ENCODE measurements at places on chromosomes 7 and 10.
A peak's percentile ranks its signal among the peaks of the same experiment; 100 is the strongest.

GRCh38 chr10:13528875-13529713, at the start of gene BEND7:
Gene BEND7 (minus strand): TSS chr10:13529014. CDS start chr10:13528533, 481 bp downstream.
- H3K4me1 ChIP-seq = peaks cover 7% of the 10 kb centered on the region
- no peak for DNase-seq
- no peak within 1 kb of the TSS for H3K27ac ChIP-seq
- H3K36me3 ChIP-seq = no peaks in the 10 kb centered on the region
- peaks cover 64% of the 10 kb centered on the region for H3K27me3 ChIP-seq

DNA sequence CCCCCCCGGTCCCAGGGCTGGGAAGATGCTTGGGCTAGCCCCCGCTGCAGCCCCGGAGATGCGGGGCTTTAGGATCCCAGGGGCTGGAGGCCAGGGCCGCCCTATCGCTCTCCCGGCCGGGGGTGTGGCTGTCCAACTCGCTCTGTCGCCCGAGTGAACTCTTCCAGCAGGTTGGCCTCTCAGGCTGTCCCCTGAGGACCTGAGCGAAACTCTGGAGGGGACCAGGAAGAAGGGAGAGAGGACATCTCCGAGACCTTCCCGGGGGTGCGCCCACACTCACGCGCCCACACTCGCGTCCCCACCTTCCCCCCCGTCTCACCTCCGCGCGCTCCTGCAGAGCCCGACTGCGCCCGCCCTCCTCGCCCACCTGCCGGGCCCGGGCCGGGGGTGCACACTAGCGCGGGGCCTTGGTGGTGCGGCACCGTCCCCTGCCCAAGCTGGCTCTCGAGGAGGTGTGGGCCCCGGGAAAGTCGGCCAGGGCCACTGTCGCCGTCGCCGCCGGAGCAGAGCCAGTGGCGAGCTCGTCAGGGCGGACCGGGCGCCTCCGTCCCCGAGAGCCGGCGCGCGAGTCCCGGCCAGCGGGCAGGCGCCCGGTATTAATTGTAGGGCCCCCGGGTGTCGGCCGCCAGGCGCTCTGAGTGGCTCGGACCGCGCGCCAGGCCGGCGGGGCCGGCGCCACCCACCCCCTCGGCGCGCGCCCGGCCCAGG, 101.7 kb upstream of the SVIL start:
- H3K27ac ChIP-seq = no peak overlapping the region
- no peaks in the 10 kb centered on the region for H3K36me3 ChIP-seq
- H3K4me1 ChIP-seq = no peaks in the 10 kb centered on the region
- DNase-seq = peak; percentile 68

DNA sequence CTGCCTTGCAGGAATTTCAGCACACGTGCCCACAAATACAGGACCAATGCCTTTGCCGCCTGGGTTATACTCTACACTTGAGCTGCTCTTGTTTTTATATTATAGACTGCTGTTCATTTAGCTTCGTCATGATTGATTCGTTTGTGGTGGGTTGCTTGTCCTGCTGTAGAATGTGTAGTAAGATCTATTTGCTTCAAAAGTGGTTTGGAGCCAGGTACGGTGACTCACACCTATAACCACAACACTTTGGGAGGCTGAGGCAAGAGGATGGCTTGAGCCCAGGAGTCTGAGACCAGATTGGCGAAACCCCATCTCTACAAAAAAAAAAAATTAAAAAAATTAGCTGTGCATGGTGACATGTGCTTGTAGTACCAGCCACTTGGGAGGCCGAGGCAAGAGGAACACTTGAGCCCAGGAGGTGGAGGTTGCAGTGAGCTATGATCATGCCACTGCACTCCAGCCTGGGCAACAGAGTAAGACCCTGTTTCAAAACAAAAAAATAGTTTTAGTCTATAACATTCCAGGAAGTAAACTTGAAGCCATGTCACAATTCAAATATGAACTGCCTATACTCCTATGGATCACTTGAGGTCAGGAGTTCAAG, 9.0 kb upstream of the RHBDD2 start:
- no peak for DNase-seq
- peaks cover 7% of the 10 kb centered on the region for H3K27me3 ChIP-seq
- no peak overlapping the region for H3K4me3 ChIP-seq
- H3K36me3 ChIP-seq = no peaks in the 10 kb centered on the region
- peaks cover 18% of the 10 kb centered on the region for H3K4me1 ChIP-seq
- H3K27ac ChIP-seq = no peak overlapping the region

DNA sequence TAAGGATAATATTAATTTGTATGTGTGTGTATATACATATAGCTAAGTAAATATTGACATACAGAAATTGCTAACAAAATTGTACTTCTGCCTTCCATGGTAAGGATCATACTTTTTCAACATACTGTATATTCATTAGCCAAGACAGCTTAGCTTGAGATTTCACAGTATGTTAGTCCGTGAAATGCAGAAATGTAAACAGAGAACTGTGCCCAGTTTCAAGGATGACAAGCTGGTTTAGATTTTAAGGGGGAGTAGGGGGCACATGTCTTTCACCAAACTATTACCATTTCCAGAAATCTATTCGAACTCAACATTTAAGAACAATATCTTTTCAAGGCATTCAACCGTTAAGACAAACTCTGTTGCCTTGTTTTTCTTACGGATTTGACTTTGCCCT, 182.2 kb downstream of the SORCS1 start:
- no peak overlapping the region for H3K4me3 ChIP-seq
- no peaks in the 10 kb centered on the region for H3K36me3 ChIP-seq
- no peak overlapping the region for H3K27ac ChIP-seq

DNA sequence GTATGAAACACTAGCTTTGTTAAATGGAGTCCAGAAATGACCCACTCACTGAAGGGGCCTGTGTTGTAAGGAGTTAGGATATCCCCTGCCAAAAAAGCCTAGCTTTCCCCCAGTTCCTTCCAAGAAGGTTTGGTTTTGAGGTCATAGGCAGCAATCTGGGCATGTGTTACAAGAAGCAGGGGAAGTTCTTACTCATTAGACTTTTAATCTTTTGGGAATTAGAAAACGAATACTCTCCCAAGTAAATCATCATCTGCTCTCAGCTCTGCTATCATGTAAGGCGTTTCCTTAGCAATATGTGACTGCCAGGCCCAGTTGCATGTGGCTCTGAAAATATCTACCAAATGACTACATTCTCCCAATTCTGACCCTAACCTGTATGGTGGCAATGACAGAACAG, 3.7 kb downstream of the NOD1 start:
- H3K4me3 ChIP-seq = no peak overlapping the region
- peaks cover 65% of the 10 kb centered on the region for H3K4me1 ChIP-seq
- peaks cover 4% of the 10 kb centered on the region for H3K36me3 ChIP-seq
- no peaks in the 10 kb centered on the region for H3K27me3 ChIP-seq

GRCh38 chr7:77327932-77328628, 88.1 kb downstream of the GSAP start:
- H3K27me3 ChIP-seq = no peaks in the 10 kb centered on the region
- H3K4me1 ChIP-seq = peaks cover 63% of the 10 kb centered on the region
- peak overlapping the region; percentile 78 for H3K27ac ChIP-seq
- no peaks in the 10 kb centered on the region for H3K36me3 ChIP-seq
- peak overlapping the region; percentile 71 for H3K4me3 ChIP-seq

DNA sequence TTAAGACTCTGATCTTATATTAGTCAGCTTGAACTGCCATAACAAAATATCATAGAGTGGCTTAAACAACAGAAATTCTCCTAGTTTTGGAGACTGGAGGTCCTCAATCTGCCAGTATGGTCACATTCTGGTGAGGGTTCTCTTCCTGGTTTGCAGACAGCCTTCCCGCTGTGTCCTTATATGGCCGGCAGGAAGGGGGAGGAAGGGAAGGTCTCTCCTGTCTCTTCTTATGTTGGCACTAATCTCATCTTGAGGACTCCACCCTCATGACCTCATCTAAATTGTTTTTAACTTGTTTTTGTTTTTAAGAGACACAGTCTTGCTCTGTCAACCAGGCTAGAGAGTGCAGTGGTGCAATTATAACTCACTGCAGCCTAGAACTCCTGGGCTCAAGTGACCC, 53.1 kb downstream of the VPS41 start:
- peaks cover 19% of the 10 kb centered on the region for H3K4me1 ChIP-seq
- H3K27me3 ChIP-seq = no peaks in the 10 kb centered on the region
- H3K27ac ChIP-seq = no peak overlapping the region
- DNase-seq = no peak
- no peak overlapping the region for H3K4me3 ChIP-seq

DNA sequence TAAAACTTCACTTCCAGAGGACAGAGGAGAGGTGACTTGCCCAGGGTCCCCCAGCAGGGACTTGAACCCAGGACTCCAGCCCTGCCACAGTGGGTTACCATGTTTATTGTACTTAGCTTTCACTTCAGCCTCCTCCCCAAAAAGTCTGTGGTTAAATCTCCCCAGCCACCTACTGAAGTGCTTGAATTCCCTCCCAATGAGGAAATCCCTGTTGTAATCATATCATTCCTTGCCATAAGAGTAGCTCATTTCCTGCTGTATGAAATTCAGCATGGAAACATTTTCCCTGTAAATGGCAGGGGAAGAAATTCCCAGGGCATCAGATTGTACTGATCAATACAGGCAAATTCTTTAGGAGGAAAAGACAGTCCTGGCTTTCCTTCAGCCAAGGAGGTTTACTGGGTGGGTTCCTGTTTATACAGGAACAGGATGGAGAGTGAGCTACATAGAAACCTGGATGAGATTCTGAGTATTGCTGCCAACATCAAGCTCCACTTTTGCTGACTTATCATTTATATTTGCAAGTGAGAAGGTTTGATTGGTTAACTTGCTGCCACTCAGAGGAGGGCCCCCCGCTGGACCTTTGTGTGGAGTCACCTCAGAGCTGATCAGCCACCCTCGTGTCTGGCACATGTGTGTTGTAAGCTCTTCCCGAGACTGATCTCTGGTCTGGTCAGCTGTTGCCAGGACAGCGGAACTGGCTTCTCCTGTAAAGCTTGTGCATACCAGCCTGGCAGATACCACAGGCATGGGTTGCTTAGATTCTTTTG, 16.4 kb upstream of the PDZD8 start:
- no peaks in the 10 kb centered on the region for H3K4me1 ChIP-seq
- H3K27ac ChIP-seq = no peak overlapping the region
- DNase-seq = no peak
- no peaks in the 10 kb centered on the region for H3K36me3 ChIP-seq
- H3K4me3 ChIP-seq = no peak overlapping the region
- peaks cover 30% of the 10 kb centered on the region for H3K27me3 ChIP-seq

DNA sequence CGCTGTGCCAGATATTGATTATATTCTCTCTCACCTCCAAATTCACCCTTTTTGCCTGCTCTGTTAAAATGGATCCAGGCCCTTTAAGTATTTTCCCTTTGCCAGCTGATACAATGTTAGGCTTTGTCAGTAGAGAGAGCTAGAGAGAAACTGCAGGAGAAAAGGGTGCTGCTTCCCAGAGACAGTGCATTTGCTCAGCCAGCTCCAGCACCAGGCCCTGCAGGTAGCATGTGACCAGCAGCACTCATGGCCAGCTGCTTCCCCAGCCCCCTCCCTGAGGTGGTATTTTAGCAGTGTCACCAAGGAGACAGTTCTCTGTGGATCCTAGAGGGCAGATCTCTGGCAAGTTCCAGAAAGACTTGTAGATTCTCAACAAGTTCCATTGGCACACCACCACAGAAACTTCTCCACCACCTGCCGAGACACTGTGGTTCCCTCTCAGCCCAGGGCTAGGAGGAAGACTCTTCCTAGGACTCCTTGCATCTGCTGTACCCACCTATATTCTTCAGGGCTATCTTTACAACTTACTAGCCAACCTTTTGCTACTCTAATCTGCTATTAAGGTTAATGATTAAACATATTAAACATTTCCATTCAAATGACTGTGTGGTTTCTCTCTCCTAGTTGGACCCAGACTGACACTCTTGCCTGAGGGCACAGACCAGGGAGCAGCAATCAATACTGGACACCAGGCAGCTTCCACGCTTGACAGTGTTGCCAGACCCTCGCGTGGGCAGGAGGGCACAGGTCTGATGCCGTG, 35.6 kb upstream of the ADAM12 start:
- H3K4me3 ChIP-seq = no peak overlapping the region
- no peak overlapping the region for H3K27ac ChIP-seq
- H3K4me1 ChIP-seq = no peaks in the 10 kb centered on the region
- no peak for DNase-seq

DNA sequence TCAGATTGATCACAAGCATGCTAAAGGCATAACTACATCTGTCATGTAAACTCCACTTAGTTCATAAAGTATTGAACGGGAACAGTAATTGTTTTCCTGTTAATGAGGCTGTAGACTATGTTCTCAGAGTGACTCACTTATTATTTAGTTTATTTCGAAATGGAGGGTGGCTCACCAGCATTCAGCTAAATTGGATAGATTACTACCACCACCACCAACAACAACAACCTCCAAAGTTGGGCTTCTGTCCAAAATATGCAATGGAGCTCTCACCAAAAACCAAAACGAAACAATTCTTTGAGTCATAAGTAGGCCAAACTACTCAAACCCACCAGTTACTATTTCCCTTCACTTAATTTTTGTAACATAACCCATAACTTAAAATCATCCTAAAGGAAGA, 127.9 kb upstream of the NRBF2 start:
- H3K4me1 ChIP-seq = no peaks in the 10 kb centered on the region
- DNase-seq = no peak
- H3K4me3 ChIP-seq = peak overlapping the region; percentile 34
- H3K36me3 ChIP-seq = no peaks in the 10 kb centered on the region
- peak overlapping the region; percentile 57 for H3K27ac ChIP-seq

DNA sequence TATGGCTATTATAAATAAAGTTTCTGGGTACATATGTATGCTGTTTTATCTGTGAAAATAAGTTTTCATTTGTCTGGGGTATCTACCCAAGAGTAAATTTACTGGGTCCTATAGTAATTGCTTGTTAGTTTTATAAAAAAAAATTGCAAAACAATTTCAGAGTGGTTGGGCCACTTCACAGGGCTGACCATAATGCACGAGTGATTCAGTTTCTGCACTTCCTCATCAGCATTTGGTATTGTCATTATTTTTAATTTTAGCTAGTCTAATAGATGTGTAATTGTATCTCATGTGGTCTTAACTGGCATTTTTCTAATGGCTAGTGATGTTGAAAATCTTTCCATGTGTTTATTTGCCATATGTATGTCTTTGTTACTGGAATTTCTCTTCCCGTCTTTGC, 452.4 kb upstream of the AKR1E2 start:
- H3K27ac ChIP-seq = no peak overlapping the region
- peaks cover 2% of the 10 kb centered on the region for H3K4me1 ChIP-seq
- no peaks in the 10 kb centered on the region for H3K36me3 ChIP-seq
- H3K27me3 ChIP-seq = peaks cover 59% of the 10 kb centered on the region

GRCh38 chr10:116687633-116688032, 54.7 kb downstream of the HSPA12A start:
- no peaks in the 10 kb centered on the region for H3K36me3 ChIP-seq
- no peaks in the 10 kb centered on the region for H3K27me3 ChIP-seq
- no peak overlapping the region for H3K4me3 ChIP-seq
- no peak overlapping the region for H3K27ac ChIP-seq

DNA sequence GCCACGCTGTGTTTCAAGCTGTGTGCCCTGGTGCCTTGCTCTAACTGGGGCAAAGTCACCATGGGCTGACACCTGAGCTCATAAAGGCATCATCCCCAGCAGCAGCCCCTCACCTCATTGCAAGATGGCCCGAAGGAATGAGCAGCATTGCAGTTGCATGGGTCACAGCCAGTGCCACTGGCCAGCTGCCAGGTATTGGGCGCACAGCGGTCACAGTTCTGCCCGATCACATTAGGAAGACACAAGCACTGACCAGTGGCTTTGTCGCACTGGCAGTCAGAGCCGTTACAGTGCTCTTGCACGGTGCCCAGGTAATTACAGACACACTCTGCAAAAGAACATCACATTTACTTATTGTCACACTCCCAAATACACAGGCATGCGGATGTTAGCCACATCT, 51.1 kb downstream of the LAMB1 start:
- no peaks in the 10 kb centered on the region for H3K4me1 ChIP-seq
- no peak overlapping the region for H3K4me3 ChIP-seq
- H3K27ac ChIP-seq = no peak overlapping the region

Data from natural killer cell treated with Interleukin-12 subunit alpha and Interleukin-12 subunit beta and Interleukin-15 and Interleukin-18, amount 100 ng/mL, for 72 hours (primary cell).